ENCODE measurements at places on chromosomes 12 and 14.
A peak's percentile ranks its signal among the peaks of the same experiment; 100 is the strongest.

DNA sequence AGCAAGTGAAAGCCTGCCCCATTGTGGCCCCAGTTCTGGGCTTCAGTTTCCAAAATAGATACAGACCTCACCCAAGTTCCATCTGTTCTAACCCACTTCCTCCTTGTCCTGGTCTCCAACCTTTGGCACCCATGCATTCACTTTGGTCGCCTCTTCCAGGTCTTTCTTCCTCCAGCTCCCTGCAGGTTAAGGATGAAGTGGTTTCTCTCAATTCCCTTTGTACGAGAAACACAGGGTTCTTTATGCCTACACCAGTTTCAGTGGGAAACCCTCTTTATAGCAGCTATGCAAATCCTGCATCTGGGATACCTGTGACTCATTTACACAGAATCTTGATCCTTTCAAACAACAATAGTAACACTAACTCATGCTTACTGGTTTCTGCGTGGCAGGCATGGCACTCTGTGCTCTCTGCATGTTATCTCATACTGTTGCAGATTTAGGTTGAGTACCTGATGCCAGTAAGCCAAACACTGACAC, 110.6 kb upstream of the AMIGO2 start:
- no peak for DNase-seq

DNA sequence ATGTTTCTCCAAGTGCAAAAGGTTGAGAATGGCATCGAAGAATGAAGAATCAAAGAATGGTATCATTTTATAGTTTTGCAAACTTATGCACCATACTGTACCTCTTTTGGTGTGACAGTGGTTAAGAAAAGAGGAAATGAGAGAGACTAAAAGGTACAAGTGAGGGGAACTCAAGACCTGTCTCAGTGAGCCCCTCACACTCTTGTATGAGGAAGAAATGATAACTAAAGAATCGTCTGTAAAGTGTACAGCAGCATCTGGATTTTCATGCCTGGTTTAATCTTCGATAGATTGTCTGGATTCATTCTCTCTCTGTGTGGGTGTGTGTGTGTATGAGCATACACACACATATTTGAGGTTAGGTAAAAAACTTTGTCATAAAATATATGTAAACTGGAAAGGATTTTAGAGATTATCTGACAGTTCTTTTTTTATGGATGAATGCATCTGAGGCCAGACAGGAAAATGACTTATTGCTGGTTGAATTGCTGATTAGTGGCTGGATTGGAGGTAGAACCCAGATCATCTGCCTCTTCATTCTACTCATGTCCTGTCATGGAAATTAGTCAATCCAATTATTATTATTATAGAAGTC, 16.0 kb upstream of the SLC38A2 start:
- no peak for DNase-seq

- DNase-seq: no peak
Measured at GRCh38 chr12:94230357-94230905, 82.1 kb downstream of the PLXNC1 start.

- DNase-seq: no peak
Measured at GRCh38 chr12:46944088-46944487, 118.3 kb upstream of the SLC38A4 start.

GRCh38 chr14:22606380-22606779, 8.3 kb downstream of the ABHD4 start:
- DNase-seq: no peak

GRCh38 chr14:45253754-45254310, 830 bp upstream of the MIS18BP1 start:
- DNase-seq: peak; percentile 27

DNA sequence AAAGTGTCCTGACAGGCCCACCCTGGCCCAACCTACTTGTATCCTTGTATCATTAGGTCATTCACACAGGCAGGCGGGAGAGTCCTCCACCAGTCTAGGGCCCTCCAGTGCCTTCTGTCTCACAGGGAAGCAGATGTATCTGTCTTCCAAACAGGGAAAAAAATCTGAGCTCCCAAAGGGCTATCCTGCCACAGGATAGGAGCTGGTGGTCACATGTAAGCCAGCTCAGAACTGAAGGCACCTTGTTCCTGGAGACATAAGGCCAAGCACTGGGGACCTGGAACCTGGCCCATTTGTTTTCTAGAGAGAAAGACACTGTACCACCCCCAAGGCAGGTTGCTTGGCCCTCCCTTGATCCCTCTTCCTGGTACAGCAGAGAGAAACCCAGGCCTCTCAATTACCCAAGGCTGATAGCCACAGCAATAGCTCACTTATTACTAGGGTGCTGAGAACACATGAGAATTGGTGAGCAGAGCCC, 19.4 kb upstream of the PLEKHH1 start:
- DNase-seq: peak; percentile 39

DNA sequence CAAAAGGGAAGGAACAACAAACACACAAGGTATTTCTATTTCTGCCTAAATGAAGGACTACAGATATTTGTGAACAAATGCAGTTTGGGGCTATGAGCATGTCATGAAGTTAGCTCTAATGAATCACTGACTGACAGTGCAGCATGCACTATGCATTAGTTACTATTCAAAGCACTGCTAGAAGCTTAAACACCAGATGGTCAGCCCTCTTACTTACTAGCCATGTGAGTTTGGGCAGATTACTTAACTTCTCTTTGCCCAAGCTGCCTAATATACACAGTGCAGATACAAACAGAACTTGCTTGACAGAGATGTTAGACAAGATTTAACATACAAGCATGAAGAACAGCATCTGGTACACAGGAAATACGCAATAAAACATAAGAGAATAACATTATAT, 96.0 kb downstream of the ATXN2 start:
- no peak for DNase-seq

DNA sequence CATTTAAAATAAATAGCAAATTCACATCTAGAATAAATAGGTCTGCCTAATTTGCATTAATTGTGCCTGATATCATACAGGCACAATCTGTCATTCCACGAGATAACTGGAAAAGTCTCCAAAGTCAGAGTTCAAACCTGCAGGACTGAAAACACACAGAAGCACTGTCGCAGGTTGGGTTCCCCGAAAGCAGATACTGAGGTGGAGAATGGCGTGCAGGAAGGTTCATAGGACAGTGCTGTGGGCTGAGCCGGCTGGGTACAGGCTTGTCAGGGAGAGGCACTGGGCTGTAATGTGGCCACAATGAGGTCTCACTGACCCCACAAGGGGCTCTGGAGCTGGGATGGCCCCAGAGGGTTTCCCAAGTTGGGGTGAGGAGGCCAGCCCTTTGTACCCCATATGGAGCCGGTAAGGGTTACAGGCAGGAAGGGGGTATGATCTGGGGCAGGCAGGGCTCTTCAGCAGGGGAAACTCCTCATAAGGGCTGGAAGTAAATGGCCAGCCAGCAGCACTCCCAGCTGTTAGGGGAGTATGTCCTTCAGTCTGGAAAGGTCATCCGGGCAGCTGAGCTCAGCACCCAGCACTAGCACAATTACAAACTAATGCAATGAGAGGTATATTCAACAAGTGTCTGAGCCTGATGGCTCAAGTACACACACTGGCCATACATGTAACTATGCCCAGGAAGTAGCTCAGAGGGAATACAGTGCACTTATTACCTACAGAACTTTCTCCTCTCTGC, 68.5 kb downstream of the NT5DC3 start:
- no peak for DNase-seq

- DNase-seq: no peak
Measured at GRCh38 chr14:49880267-49881064, 12.4 kb upstream of the ARF6 start.

GRCh38 chr12:127957001-127957660, 309.8 kb upstream of the TMEM132C start:
- no peak for DNase-seq

DNA sequence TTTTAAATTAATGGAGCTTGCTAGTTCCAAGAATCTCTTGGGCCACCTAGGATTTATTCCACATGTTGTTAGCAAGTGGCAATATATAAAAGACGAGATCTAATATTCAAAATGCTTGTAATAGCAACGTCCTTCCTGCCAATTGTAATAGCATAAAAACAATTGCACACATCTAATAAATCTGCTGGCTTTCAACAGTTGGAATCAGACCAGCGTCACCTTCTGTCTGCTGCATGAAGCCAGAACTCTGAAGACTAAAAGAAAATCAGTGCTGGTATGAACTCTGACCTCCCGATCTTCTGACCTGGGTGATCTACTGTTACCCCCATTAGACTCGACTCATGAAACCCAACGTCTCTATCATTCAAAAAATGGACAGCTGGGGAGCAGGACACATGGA, 100.6 kb downstream of the DIO2 start:
- DNase-seq: no peak

DNA sequence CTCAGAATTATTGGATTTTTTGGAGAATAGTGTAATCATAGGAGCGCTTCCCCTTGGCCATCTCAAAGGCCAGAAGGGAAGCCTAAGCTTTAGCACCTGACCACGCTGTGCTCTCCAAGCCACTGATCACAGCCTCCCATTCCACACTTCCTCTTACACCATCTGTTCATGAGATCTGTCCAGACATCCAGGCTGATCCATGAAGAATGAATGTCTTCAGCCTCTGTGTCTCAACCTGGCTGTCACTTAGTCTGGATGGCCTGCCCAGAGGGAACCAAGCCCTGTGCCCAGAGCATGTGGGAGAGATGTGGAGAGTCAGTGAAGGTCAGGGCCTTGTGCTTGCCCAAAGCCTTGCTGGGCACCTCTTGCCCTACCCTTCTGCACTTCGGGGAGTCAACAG, 40.5 kb downstream of the TSPAN11 start:
- DNase-seq: no peak

DNA sequence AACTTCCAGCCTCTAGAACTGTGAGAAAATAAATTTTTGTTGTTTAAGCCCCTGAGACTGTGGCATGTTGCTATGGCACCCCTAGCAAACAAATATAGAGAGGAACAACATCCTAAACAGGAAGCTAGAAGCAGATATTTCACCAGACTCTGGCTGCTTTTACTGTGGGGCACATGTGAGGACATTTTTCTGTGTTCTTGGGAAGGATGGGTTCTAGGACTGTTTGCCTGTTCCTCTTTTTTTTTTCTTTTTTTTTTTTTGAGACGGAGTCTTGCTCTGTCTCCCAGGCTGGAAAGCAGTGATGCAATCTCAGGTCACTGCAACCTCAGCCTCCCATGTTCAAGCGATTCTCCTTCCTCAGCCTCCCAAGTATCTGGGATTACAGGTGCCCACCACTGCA, 4.2 kb upstream of the HRK start:
- no peak for DNase-seq

DNA sequence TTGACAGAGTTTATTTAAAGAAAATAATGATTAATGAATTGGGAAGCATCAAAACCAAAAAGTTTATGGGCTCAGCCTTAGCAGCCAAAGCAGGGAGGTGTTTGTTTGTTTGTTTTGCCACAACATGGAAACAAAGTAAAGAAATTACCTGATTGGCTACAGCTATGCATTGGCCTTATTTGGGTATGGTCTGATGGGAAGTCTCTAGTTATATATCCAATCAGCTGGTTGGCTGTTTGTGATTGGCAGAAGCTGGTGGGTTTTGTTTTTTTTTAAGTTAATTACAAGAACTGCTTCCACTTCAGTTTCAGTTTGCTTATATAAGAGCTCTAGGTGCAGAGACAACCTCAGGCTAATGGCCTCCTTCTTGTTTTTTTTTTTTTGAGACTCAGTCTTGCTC, 4.6 kb upstream of the LEMD3 start:
- no peak for DNase-seq

DNA sequence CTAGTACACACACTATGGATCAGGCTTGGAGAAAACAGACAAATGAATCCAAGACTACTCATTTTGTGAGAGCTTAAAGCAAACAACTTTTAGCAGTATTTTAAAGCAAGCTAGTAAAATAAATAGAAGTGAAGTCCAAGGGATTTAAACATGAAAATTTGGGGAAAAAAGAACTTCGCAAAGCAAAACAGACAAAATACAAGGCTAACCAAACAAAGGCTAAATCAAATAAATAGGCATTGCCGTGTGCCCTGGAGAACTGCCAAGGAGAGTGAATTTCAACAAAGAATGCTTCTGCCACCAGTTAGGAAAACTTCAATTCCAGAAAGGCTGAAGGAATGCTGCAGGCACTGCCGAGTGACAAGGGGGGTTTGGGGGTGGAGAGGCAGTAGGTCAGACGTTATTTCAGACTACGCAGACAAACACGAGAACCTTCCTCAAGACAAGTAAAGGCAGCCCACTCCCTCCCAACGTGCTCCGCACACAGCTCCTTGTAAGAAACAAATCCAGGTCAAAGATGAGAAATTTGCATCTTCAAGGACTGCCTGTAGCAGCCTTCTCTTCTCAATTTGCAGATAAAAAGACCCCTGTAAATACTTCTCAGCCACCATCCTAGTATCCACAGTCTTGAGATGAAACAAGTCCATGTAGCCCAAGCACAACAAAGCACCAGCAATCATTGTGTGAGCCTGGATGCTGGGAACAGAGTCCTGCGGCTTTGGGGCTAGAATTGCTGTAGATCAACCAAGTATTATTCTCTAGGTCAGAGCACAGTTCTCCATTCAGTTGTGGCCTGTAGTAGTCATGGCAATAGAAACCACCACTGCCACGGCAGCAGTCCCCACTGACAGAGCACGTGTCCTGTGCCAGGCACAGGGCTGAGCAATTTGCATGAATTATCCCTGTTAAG, 43.3 kb downstream of the EFCAB11 start:
- DNase-seq: peak; percentile 36

- DNase-seq: no peak
Measured at GRCh38 chr12:12167847-12168246, 97.1 kb downstream of the BCL2L14 start.

DNA sequence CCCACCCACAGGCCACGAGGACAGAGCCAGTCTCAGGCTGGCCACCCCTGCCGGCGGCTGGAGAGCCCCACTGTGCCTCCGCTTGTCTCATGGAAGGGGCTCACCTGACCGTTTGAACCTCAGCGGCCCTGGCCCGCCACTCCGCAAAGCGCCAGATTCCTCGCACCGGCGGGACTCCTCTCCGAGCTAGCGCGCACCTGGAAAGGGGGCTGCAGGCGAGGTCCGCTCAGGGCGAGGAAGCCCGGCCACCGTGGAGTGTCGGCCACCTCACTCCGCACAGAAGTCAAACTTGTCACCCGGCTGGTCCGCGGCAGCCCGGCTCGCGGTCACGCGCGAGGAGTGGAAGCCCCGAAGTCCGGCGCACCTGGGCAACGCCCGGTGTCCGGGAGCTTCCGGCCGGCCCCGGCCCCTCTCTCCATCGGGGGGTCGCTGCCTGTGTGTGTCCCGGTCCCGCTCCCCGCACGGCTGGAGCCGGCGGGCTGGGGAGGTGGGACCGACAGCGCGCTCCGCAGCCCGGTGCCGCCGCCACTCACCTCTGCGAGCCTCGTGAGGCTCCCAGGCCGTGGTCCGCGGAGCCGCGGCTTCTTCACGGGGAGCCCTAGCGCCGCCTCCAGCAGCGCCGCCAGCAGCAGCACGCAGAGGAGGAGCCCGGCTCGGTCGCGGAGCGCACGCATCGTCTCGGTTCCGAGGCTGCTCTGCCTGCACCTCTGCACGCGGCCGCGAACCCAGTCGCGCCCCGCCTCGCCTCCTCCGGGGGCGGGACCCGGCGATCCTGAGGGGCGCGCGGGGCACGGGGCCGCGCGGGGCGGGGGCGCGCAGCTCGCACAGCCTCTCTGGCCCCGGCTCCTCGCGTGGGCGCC, at the start of gene ISM2:
ISM2 (minus strand) TSS at position 697 of the 860 bp plus-strand sequence; CDS start at position 674, 23 bp downstream.
- DNase-seq: peak; percentile 28

Data from transverse colon (tissue), 4 donors.